ENCODE measurements at places on chromosomes 3 and 15.
A peak's percentile ranks its signal among the peaks of the same experiment; 100 is the strongest.

- no peak for DNase-seq
Observed at GRCh38 chr15:55552926-55553325, 35.2 kb downstream of the PYGO1 start.

DNA sequence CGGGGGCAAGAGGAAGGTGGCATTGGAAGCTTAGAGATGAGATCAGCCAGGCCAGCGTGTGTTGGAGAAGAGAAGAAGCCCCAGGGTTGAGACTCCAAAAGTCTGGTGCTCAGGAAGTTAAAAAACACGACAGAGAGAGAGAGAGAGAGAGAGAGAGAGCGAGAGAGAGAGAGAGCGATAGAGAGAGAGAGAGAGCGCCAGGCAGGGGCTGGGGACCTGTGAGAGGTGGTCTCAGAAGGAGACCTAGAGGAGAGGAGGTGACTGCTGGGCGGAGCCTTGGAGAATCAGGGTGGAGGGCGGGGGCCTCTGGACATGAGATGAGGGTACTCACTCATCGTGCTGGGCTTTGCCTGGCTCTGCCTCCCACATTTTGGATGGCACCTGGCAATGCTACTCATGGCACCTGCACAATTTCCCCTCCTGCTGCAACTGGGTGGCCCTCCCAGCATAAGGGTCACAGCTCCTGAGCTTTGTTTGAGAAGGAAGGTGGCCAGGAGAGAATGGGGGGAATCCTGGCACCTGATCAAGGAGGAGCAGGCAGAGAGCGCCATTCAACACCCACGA, 51.0 kb downstream of the FBLN2 start:
- no peak for DNase-seq

DNA sequence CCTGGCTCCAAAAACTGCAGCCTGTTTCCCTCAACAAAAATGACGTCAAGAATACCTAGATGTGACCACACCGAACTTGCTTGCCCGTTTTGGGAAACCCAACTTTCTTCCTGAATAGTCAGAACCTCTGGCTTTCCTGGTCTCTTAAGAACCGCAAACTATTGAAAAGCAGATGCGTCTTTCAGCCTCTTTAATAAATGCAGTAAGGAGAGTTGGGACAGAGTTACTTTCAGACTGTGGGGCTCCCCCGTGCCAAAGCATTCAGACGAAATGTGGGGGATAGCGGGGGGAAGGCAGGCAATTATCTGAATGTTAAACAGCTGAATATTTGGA, 1.2 kb upstream of the PROK2 start:
- DNase-seq, result no peak

- peak; percentile 20 for DNase-seq
Observed at GRCh38 chr3:71582612-71583565, 639 bp downstream of the FOXP1 start.

DNA sequence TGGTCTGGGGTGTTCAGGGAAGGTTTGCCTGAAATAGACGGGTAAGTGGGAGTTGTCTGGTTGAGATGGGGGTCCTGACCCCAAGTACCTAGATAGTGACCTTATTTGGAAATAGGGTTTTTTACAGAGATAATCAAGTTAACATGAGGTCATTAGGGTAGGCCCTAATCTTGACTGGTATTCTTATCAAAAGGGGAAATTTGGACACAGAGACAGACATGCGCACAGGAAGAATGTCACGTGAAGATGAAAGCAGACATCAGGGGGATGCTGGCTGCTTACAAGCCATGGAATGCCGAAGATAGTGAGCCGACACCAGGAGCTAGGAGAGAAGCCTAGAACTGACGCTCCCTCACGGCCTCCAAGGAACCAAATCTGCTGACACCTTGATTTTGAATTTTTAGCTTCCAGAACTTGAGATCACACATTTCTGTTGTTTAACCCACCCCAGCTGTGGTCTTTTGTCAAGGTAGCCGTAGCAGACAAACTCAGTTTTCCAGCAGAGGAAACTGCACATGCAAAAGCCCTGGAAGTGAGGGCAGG, 17.1 kb downstream of the BHLHE40 start:
- DNase-seq, result no peak

DNA sequence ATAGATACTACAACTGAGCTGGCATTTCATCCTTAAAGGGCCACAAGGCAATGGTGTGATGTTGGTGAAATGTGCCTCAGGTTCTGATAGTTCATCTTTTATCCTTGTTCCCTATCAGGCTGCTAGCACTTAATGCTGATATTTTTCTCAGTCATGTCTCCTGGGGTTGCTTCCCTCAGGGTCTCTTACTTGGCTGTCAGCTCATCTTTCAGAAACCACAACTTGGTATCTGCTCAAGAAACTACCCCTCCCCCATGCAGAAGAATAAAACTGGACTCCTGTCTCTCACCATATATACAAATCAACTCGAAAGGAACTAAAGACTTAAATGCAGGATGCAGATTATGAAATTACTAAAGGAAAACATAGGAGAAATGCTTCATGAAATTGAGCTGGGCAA, 308.1 kb downstream of the CHST2 start:
- DNase-seq, result no peak
